ENCODE measurements at places on chromosomes 12 and 14.

- DNase-seq: no peak
Measured at GRCh38 chr12:90925562-90925961, 29.4 kb downstream of the CCER1 start.

DNA sequence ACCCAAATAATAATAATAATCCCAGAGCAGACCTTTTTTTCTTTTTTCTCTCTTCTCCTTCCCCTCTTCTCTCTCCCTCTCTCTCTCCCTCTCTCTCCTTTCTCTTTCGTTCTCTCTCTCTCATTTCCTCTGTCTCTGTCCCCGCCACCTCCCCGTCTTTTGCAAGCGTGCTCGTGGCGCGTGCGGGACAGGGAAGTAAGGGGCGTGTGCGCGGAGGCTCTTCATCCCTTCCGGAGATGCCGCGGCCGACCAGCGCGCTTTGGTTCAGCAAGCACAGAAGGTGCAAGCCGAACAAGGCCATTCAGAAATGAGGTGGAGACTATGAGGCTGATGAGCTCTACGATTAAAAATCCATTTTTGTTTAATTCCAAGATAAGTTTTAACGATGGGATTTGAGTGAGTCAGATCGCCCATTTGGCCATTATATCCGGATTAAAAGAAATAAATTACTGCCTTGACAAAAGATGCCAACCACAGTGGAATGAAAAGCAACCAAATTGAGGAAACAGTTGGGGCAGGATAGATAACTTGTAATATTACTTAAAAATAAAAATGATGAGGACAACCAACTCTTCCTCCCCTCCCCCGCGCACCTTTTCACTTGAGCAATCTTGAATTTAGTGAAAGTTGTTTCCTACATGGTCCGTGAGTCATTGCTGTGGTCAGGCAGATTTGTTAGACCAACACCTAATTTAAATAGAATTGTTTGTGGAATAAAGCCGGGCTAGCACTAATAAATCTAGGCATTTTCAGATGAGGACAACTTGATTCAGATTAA is 1.2 kb upstream of the AMIGO2 start:
- peak; percentile 75 for DNase-seq

DNA sequence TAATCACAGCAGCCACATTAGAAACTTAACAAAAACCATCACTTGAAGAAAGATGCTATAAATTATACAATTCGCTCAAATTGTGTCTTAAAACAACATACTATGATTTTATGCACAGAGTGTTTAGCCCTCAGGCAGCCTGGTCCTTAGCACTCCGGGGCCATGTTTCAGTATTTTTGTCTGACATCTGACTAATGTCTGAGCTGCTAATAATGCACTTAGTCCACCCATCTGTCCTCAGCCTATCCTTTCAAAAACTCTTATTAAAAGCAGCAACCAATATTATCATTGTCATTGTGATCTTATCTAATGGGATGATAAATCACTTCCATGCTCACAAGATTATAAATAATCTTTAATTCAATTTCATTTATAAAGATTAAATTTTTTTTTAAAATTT is 602.7 kb upstream of the FOXG1 start:
- DNase-seq: no peak

- DNase-seq: no peak
Measured at GRCh38 chr12:275812-276211, 13.2 kb upstream of the SLC6A13 start.

- no peak for DNase-seq
Measured at GRCh38 chr12:90938451-90938850, 16.5 kb downstream of the CCER1 start.

DNA sequence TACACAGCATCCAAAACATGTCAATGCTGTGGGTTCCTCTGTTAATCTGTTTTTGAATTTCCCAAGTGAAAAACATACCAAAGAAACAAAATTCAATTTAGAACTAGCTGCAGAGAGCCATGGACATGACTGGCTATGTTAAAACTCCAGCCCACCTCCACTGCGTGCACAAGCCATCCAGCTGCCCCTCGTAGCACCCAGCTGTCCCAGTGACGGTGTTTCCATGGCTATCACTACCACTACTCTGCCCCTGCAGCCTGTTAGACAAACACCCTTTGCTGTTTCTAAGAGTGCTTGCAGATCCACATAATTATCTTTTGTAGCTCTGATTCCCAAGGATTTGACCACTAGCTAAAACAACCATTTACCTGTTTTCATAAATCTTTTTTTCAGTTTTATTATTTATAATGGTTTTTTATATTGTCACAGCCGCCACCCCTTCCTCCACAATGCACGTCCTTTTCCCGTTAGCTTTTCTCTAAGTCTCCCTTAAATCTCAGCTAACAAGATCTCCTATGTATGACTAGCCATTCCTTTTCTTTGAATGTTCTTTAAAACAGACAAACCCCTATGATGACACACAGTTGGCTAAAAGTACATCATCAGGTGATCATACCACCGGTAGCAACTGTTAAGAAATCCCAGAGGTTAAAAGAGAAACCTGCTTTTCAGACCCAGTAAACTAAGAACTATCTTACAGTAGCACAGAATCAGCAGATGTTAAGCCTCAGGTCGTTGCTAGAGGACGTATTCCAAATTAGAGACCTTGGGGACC is 37.8 kb upstream of the NAA30 start:
- DNase-seq: no peak

DNA sequence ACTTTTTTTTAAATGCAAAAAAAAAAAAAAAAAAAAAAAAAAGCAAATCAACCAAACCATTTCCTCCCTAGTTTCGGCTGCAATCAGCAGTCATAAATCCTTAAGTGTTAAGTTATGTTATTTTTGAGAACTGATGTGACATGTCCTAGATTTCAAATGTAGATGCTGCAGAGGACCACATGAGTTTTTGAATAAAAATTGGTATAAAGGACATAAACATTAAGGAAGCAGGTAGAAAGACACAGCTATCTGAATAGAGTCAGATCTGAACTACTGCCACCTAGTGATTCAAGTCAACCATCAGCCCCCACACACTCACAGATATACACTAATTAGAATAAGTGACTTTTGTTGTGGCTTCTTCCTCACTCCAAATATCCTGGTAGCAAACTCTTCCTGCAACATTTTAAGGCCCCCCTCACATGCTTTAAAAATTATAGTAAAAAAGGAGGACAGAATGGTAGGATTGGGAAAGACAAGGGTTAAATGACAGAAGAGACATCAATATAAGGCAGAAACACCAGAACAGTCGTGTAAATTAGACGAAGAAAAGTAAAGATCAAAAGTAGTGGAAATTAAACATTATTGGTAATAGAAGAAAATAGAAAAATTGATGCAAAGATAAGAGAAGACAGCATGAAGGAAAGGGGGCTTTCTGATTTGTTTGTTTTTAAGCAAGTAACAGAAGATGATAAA is 394.5 kb upstream of the ATP2B1 start:
- peak; percentile 50 for DNase-seq

GRCh38 chr14:30482276-30482675 is 76.7 kb upstream of the G2E3 start:
- no peak for DNase-seq

DNA sequence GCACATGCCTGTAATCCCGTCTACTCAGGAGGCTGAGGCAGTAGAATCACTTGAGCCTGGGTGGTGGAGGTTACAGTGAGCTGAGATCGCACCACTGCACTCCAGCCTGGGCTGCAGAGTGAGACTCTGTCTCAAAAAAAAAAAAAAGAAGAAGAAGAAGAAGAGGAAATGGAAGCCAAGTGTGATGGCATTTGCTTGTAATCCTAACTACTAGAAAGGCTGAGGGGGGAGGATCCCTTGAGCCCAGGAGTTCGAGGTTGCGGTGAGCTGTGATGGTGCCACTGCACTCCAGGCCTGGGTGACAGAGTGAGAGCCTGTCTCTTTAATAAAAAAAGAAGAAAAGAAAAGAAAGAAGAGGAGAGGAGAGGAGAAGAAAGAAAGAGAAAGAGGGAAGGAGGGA is 52.1 kb downstream of the LGMN start:
- DNase-seq: no peak

- DNase-seq: no peak
Measured at GRCh38 chr14:49770212-49770817, 2.4 kb downstream of the KLHDC2 start.

- no peak for DNase-seq
Measured at GRCh38 chr14:102733326-102733725, 43.9 kb upstream of the TRAF3 start.

DNA sequence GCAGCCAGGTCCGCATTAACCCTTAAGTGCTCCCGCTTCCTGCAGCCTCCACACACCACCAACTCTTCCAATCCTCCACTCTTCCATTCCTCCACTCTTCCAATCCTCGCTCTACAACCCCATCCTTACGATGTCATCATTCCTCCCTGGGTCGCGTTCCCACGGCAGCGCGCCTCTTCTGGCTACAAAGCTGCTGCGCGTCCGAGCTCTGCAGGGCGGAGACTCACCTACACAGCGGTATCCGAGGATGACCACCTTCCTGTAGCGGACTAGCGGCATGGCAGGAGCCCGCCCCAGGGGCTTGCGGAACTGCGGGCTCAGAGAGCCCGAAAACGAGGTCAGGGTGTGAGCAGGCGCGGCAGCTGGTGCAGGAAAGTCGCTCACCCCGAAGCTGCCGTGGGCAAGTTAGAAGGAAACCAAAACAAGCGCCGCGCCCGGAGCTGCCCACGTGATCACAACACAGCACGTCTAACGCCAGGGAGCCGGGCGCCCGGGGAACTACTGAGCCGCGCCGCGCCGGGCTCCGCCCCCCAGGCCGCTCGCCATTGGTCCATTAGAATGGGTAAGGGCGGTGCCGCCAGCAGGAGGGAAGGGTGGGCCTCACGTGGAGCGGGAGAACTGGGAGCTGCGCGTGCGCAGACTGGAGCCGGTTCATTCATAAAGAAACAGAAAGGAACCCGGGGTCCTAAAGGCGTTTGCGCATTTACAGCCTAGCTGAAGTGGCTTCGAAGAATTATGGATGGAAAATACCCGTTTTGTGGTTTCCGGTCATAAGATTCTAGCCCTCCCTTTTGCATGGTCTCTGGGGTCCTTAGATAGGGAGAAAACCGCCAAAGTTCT is at the start of gene RHEBL1:
Gene RHEBL1 (minus strand): TSS at position 473 of the 840 bp plus-strand sequence. CDS start 194 bp downstream, at position 279.
- DNase-seq: peak; percentile 100

DNA sequence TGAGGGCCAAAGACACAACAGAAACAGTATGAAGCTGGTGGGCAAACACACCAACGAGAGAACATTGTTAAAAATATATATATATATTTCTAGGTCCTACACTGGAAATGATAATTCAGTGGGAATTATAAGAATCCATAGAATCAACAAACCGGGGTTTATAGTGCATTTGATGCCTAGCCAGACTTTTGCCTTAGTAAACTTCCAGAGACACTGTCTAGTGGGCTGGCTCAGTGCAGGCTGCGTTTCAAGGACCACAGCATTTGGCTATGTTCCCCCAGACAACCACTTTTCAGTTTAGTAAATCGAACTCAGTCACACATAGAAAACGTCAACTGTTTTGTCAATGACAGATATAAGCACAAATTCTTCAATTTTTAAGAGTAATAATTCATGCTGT is 41.9 kb downstream of the SLC38A4 start:
- no peak for DNase-seq

- no peak for DNase-seq
Measured at GRCh38 chr12:53068811-53069585, 10.2 kb downstream of the SPRYD3 start.

GRCh38 chr12:92408072-92408900 is 262.6 kb upstream of the BTG1 start:
- DNase-seq: peak; percentile 73

DNA sequence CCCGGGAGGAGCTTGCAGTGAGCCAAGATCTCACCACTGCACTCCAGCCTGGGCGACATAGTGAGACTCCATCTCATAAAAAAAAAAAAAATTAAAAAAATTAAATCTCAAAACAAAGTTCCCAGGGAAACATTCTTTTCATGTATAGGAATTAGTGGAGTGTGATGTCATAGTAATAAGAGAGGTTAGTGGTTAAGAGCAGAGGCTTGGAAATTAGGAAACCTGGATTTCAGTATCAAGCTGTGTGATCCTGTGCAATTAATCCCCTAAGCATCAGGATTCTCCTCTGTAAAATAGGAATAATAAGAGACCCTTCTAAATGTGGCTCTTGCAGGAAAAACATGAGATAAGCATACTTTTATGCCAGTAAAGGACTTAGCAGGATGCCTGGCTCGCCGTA is 3.1 kb upstream of the TXNRD1 start:
- DNase-seq: no peak

DNA sequence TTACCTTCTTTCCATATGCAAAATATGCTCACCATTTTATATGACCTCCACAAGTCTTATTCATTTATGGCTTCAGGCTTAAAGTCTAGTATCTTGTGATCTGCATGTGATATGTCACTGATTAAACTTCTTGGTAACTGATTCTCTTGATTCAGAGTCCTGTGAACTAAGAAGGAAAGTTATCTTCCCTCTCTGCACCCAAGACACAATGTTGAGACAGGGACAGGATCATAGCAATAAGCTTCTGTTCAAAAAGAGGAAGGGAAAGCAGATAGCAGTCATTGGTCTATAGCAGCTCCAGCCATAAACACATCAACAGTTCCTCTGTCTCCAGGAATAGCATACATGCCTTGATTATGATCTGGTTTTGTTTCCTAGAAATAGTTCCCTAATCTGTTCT is 103.1 kb downstream of the UNC79 start:
- DNase-seq: no peak

GRCh38 chr14:93713726-93714405 is 74.4 kb downstream of the PRIMA1 start:
- no peak for DNase-seq

- DNase-seq: no peak
Measured at GRCh38 chr14:61498811-61499210, 177.4 kb downstream of the PRKCH start.

DNA sequence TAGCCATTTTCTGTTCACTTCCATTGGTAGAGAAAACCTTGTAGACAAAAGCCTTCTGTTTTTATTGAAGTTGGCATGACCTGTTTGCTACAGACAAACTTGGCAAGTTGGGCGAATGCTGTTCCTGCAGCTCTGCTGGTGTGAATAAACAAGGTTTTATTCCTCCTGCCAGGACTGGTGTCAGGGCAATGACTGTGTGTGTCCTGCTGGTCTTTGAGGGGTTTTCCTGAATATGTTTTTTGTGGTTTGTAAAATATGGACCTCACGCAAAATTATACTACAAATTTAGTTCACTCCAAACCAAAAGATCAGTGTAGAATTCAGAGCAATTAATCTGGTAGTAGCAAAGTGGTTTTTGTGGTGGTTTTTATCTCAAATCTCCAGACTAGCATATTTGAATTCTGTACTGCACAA is 140.8 kb downstream of the ERC1 start:
- no peak for DNase-seq

GRCh38 chr14:54686871-54687749 is 120.2 kb downstream of the SAMD4A start:
- no peak for DNase-seq

GRCh38 chr14:94346841-94347240 is 23.7 kb upstream of the SERPINA6 start:
- no peak for DNase-seq

- DNase-seq: no peak
Measured at GRCh38 chr12:46357438-46358324, 14.9 kb downstream of the SLC38A2 start.

GRCh38 chr14:102695167-102695555 is 82.1 kb upstream of the TRAF3 start:
- no peak for DNase-seq

GRCh38 chr12:90959032-90959431 is 4.1 kb upstream of the CCER1 start:
- no peak for DNase-seq

Data from activated CD4-positive, alpha-beta T cell treated with anti-CD3 and anti-CD28 coated beads, Interleukin-10, Interleukin-2, amounts not matched to agents 100 ng/mL and 50 ng/mL, durations not matched to agents 16 hours and 8 hours (primary cell).